AG09319 (cell line): ENCODE measurements at places on chromosomes 6 and 20.

GRCh38 chr20:49290608-49291191 lies 12.8 kb upstream of the ZNFX1 start:
- DNase-seq: no peak

GRCh38 chr6:165987483-165988301 lies 180.0 kb downstream of the TBXT start:
- DNase-seq: peak; percentile 49

- no peak for DNase-seq
Measured at GRCh38 chr20:3270051-3270450, 31.1 kb upstream of the SLC4A11 start.

DNA sequence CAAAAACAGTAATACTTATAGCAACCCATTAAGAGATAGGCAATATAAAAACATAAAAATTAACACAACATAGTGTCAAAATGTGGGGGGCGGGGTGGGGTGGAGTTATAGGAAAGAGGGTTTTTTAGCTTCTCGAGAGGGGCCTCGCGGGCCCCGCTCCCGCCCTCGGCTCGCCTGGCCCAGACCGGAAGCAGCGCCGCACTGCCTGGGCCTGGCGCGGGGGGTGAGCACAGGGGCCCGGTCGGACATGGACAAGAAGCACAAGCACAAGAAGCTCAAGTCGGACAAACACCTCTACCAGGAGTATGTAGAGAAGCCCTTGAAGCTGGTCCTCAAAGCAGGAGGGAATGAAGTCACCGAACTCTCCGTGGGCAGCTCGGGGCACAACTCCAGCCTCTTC lies 53.4 kb downstream of the REV3L start:
- DNase-seq: no peak

- no peak for DNase-seq
Measured at GRCh38 chr20:31740208-31740607, 1.1 kb downstream of the TPX2 start.

- DNase-seq: peak; percentile 43
Measured at GRCh38 chr6:149046822-149047246, 270.7 kb upstream of the TAB2 start.

GRCh38 chr20:38649275-38649891 lies 47.8 kb downstream of the ARHGAP40 start:
- DNase-seq: no peak

GRCh38 chr20:32453467-32454163 lies 95.5 kb downstream of the ASXL1 start:
- no peak for DNase-seq

GRCh38 chr6:125985979-125986300 lies 400 bp upstream of the TRMT11 start:
- DNase-seq: no peak

- no peak for DNase-seq
Measured at GRCh38 chr20:21202259-21202658, 76.4 kb downstream of the KIZ start.

GRCh38 chr6:9307187-9307586 lies 871.8 kb upstream of the SLC35B3 start:
- DNase-seq: no peak

GRCh38 chr20:51804754-51805153 lies 2.4 kb upstream of the SALL4 start:
- DNase-seq: no peak

DNA sequence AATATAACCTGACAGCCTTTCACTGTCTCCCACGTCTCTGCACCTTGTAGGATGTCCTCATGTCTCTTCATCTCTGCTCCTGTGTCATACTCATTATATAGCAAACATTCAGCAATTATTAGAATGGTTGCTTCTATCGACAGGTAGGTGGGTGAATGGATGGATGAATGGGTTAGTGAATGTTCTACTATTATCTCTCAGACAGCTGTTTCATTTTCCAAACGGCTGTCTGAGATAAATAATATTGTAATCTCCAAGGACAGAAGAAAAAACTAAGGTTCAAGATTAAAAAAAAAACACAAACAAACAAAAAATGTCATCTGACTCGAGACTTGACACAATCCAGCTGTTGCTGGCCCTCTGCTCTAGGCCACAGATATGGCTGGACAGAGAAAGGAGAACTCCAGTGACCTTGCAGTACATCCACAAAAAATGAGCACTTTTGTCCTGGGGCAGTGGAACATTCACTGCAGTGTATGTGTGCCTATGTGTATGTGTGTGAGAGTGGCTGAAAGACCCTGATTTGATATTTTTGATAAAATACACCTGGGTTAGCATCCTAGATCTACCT lies 2.1 kb downstream of the HNF4A start:
- DNase-seq: no peak

- no peak for DNase-seq
Measured at GRCh38 chr20:17155401-17155800, 71.4 kb upstream of the PCSK2 start.
